ENCODE measurements at places on chromosomes 5 and 9.

DNA sequence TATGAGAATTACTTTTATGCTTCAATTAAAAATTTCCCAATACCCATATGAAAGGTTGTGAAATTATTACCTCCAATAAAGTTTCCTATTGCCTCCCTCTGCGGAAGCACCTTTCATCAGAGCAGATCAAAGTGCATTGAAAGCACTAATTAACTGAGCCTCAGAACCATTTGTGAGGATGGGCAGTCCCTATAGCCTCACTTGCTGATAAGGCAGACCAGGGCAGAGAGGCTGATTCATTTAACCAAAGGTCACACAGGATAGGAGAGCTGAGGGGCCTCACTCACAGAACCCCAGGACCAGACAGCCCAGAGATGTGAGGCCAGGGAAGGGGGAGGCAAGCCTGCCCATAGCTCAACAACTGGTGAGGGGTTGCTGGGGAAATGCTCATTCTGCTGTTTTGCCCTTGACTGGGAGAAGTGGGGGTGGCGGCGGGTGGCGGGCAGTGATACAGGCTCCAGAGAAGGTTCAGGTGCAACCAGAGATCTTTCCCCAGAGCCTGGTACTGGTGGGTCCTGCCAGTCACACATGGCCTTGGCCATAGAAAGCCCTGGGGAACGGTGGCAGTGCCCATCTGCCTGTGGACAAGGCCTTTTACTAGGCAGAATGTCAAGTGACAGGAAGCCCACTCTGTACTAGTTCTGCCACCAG is 57.9 kb downstream of the MACROH2A1 start:
- DNase-seq: no peak

DNA sequence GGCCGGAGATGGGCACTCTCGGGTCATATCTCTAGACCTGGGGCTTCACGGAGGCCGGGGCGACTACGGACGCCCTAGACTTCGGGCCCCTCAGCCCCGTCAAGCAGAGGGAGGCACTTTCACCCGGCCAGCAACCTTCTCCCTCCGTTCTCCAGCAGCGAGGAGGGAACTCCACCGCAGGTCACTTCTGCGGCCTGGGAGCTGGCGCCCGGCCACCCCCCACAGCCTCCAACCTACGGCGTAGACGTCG is 201 bp downstream of the DOLK start:
- no peak for DNase-seq

DNA sequence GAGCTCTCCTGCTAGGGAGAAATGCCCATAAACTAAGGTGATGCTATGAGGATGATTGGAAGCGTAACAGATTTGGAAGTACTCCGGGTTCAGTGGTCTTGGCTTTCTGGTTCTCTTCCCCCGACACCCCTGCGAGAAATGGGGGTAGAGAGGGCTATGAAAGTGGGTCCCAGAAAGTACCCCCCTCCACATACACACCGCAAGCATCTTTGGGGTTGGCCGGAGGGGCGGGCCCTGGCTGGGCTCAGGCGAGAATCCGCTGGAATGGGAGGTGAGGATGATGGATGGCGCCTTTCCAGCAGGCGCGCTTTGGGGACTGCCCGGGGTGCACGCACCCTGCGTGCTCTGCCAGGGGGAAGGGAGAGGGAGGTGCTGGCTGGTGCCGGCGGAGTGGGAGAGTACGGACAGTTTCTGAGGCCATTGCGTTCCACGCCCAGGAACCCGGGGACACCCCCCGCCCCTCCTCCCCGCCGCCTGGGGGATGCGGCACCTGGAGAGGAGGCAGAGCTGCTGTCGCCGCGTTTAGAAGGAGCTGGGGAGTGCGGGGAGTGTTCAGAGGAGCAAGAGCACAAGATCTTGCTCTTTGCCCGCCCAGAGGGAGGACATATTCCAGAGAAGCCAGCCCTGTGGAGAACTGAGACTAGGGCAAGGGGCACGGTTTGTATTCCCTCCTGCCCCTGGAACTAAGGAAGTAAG is 1.9 kb downstream of the PCSK5 start:
- no peak for DNase-seq

DNA sequence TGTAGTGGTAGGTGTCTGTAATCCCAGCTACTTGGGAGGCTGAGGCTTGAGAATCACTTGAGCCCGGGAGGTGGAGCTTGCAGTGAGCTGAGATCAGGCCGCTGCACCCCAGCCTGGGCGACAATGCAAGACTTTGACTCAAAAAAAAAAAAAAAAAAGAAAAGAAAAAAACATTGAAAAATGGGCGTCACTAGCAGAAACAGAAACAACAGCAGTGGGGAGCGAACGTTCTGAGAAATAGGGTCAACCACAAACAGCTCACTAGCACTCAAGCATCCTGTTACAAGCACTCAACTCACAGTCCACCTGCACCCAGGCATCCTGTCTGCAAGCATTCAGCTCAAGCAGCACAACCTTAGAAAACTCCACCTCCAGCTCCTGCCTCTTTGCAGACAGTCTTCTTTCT is 17.2 kb downstream of the TRIM14 start:
- DNase-seq: peak; percentile 93

DNA sequence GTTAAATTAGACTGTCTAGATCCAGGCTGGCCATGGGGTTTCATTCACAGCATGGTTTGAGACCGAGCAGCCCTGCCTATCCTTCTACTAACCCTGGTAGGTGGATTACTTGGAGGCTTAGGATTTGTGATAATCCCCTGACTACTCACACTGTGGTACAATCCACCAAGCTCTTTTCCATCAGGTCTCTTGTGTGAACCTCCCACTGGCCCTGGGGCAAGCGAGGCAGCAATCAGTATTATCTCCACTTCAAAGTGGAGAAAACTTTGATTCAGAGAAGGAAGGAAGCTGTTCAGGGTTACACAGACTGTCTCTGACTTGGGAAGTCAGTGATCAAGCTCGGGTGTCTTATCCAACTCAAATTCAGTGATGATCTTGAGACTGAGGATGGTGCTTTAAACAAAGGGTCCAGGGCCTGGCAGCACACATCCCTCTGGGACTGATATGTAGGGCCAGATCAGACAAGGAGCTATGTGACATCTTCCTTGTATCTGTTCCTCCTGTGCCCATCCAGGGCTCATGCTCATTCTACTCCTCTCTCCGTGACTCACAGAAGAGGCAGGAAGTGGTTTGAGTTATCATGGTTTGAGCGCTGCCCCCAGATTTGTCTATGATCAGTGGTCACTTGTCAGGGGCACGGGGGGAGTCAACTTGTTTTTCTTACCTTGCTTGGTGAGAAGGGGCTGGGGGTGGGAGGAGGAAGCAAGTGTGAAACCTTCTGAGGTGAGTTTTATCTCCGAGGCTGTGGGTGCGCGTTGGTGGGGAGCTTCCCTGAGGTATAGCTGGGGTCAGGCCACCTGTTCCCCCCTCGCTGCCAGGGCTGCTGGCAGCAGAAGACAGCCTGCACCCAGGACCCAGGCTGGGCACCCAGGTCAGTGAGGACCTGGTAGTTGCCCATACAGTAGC is 48.6 kb downstream of the RGS3 start:
- DNase-seq: peak; percentile 64

- peak; percentile 12 for DNase-seq
Measured at GRCh38 chr9:115006660-115007059, 76.3 kb upstream of the TNFSF8 start.

- no peak for DNase-seq
Measured at GRCh38 chr5:55276771-55277170, 30.7 kb downstream of the DHX29 start.

GRCh38 chr5:141832131-141832530 is 46.1 kb downstream of the PCDH1 start:
- DNase-seq: no peak

- DNase-seq: no peak
Measured at GRCh38 chr9:73118898-73119554, 32.6 kb upstream of the ANXA1 start.

GRCh38 chr5:96691503-96692303 is 29.5 kb downstream of the CAST start:
- DNase-seq: no peak

DNA sequence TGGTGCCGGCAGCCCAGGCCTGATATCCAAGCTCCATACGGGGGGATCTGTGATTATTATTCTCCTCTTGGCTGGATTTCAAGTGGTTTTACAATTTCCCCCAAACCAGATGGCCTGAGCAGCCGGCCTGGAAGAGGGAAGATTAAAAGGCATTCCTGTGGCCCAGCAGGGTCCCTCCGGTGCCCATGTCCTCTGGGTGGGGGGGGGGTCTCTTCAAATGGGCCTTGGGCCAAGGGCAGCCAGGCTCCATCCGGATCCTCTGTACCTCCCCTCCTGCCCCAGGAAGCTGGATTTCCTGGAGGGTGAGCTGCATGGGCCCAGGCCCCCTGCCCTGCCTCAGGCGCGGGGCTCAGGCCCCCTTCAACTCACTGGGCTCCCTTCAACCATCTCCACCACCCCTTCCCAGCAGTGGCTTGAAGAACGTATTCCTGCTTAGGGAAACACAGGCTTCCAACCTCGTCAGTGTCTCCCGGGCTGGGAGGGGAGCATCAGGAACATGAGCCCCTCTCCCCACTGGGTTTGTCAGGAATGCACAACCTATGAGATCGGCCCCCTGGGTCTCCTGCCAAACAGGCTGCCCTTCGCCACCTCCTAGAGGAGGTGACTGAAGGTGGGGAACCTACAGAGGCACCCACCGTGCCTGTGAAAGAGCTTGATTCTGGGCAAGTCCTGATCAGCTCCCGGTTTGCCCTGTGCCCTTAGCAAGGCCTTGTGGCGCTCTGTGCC is 62.9 kb upstream of the ORM1 start:
- DNase-seq: no peak

GRCh38 chr5:52838326-52839015 is 50.8 kb downstream of the ITGA1 start:
- DNase-seq: no peak

DNA sequence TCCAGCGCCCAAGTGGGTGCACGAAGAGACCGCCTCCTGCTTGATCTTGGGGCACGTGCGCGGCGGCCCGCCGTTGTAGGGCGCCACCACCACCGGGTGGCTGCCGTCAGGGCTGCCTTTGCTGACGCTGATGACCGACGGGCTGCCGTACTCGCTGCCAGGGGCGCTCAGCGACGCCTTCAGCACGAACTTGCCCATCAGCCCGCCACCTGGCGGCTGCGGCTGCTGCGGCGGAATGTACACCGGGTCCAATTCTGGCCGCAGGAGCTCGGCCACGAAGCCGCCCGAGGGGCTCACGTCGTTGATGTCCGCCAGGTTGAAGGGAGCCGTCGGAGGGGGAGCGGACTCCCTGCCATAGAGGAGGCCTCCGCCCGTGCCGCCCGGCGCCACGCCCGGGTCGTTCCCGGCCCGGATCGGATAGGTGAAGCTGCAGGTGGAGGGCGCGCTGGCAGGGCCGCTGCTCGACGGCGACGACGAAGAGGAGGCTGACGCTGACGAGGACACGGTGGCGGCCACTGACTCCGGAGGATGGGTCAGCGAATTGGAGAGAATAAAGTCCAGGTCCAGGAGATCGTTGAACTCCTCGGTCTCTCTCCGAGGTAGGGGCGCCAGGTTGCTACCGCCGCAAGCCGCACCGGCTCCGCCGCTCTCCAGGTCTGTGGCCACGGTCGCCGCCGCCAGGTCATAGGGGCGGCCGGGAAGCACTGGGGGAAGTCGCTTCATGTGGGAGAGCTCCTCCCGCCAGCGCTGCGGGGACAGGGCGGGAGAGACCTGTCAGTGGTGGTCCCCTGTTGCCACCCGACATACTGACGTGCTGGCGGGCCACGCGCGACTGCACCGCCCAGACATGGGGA is 1.8 kb downstream of the KLF4 start:
- no peak for DNase-seq

DNA sequence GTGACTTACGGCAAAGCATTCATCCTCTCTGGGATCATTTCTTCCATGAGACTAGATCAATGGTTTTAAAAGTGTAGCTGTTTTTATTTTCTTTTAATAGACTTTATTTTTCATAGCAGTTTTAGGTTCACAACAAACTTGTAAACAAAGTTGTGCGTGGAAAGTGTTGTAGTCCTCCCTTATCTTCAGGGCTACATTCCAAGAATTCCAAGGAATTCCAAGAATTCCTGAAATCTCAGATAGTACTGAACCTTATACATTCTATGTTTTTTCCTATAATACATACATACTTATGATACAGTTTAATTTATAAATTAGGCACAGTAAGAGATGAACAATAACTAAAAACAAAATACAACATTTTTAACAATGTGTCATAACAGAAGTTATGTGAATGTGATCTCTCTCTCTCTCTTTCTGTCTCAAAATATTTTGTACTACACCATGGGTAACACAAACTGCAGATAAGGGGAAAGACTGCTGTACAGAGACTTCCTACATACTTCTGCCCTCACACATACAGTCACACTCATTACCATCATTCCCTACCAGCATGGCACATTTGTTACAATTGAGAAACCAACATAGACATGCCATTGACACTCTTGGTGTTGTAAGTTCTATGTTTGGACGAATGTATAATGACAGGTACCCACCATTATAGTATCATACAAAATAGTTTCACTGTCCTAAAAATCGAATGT is 1933.2 kb upstream of the WWC1 start:
- no peak for DNase-seq

- peak; percentile 32 for DNase-seq
Measured at GRCh38 chr5:142063878-142064331, 44.7 kb upstream of the NDFIP1 start.

DNA sequence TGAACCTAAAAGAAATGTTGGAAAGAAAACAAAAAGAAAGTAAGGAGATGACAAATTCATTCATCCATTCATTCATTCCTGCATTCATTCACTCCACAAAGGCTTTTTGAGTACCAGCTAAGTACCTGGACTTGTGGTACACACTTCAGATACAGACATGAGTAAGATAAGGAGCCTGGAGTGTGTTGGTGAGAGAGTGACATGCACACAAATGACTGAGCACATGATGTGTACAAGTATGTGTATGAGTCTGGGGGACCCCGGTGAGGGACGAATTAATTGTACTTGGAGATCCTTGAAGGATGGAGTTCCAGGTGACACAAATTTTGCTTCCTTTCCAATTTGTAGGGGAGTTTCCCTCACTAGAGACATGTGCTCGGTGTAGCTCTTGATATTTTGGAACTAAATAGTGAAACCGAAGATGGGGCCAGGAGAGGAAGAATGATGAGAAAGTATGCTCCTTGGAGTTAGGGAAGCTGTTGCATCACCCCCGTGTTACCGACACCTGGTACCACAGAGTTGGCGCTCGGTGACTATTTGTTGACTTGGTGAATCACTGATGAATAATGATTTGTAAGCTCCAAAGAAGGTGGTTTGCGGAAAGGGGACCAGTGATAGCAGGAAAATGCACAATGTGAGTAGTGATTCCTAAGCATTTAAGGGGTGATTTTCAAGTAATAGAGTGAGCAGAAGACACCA is 509.8 kb downstream of the CCDC171 start:
- DNase-seq: no peak

GRCh38 chr9:86614871-86615849 is 260.9 kb upstream of the TUT7 start:
- no peak for DNase-seq

GRCh38 chr5:55715519-55716078 is 3.5 kb upstream of the SLC38A9 start:
- DNase-seq: no peak

DNA sequence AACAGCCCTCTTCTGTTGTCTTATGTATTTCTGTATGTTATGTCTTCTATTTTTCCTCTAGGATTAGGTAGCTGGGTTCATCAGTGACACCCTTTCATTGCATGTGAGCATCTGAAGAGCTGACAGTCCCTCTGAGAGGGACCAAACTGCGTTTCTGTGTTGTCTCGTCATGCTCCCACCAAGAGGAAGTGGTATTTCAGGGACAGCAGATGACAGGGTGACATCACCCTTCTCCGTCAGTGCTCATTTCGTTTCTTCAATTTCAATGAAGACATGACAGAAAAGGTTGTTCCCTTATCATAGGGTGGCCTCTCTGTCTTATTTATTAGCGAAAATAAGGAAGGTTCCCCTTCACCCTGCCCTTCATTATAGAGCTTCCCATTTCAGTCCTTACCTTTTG is 225.9 kb upstream of the NR4A3 start:
- no peak for DNase-seq

GRCh38 chr5:36558641-36559040 is 47.8 kb upstream of the SLC1A3 start:
- DNase-seq: no peak
